IPS-NIHi11 (cell line): ENCODE measurements at places on chromosomes 6 and 20.

DNA sequence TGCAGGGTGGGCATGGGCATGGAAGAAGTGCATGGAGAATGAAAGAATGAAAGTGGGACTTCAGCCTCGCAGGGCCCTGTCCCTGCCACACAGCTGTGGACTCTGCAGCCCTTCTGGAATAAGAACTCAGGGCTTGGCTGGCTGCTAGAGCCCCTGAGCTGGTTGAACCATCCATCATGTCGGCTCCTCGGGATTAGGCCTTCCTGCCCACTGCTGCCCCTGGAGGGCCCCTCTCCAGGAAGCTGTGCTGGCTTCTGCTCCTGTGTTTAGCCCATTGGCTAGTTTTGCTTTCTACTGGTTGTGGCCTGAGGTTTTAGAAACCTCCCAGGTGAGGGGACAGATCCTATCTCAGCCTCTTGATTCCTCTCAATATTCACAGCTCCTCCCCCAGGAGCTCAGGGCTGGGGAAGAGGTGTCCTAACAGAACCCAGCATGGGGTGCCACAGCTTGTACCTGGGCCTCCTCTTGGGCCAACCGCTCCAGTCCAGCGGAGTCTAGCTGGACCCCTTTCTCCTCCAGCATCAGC is 7.9 kb downstream of the AARS2 start:
- DNase-seq: no peak

- DNase-seq: no peak
Measured at GRCh38 chr20:32158943-32159660, 48.4 kb downstream of the PLAGL2 start.

DNA sequence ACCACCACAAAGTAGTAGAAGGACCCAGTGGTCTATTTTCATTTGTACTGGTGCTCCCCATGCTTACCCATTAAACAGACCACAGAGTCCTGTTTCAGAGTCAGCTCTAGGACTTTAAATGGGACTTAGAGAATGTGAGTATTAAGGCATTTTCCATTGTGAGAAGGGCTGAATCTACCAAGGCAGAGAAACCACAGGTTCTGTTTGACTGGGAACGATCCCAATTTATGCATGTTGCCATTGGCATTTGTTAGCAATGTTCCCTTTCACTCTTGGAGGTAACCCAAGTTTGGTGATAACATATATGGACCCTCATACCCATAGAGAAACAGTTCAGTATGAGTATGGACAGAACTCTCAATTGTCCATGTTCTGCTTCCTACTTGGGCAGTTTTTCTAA is 672.8 kb downstream of the KIF16B start:
- no peak for DNase-seq

- DNase-seq: no peak
Measured at GRCh38 chr20:32479697-32480171, 105.4 kb downstream of the NOL4L start.
